NAMALWA (cell line): ENCODE measurements at places on chromosomes 13 and 19.
A peak's percentile ranks its signal among the peaks of the same experiment; 100 is the strongest.

GRCh38 chr19:18594096-18594823 lies 5.7 kb downstream of the REX1BD start:
- DNase-seq, result peak; percentile 89

- DNase-seq, result no peak
Observed at GRCh38 chr19:19591133-19591825, 27.2 kb downstream of the PBX4 start.

DNA sequence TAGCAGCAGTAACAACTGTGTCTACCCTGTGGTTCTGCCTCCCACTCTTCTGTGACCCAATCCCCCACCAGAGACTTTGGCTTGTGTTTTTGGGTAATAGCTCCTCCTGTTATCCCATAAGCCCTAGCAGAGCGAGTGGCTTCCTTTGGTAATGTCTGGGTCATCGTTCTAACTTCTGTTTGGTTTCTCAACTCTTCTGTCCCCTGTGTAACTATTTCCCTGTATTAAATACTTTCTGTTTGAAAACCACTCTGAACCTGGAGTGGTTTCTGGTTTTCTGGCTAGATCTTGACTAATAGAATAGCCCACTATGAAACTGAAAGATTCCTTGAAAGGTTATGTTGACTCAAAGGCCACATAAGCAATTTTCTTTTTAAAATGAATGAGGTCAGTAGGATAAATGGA lies 350.0 kb downstream of the DCT start:
- DNase-seq, result no peak

GRCh38 chr13:84684048-84684662 lies 801.9 kb upstream of the SLITRK1 start:
- no peak for DNase-seq

GRCh38 chr19:20079476-20079875 lies 1.7 kb downstream of the ZNF90 start:
- DNase-seq, result no peak

- peak; percentile 78 for DNase-seq
Observed at GRCh38 chr19:6730153-6730804, 7.1 kb downstream of the GPR108 start.

- DNase-seq, result no peak
Observed at GRCh38 chr13:70405266-70405665, 297.0 kb upstream of the KLHL1 start.

DNA sequence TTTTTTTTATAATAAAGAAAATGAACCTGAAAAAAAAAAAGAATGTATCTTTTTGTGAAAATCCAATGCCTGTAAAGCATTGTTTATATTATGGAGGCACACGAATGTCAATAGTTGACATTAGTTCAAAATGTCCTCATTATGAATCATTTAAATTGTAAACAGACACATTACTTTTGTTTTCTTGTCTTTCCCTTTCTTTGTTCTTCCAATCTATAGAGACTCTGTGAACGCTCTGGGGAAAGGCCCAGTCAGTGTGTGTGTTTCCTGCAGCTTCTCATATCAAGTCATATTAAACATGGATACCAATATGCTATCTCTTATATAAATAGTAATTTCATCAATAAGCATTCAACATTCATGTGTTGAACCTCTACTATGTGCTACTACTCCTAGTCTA lies 193.1 kb downstream of the KCTD12 start:
- DNase-seq, result no peak
